ENCODE measurements at places on chromosomes 12 and 14. TPM values are rescaled to one million over a fixed set of nuclear protein-coding genes. Genes with fewer than 3 reads are reported as not detected.

Gene KCNK13
- polyA plus RNA-seq, result not detected

Gene NKX2-1
- polyA plus RNA-seq, result not detected

Gene CCDC38
- not detected for polyA plus RNA-seq

DNA sequence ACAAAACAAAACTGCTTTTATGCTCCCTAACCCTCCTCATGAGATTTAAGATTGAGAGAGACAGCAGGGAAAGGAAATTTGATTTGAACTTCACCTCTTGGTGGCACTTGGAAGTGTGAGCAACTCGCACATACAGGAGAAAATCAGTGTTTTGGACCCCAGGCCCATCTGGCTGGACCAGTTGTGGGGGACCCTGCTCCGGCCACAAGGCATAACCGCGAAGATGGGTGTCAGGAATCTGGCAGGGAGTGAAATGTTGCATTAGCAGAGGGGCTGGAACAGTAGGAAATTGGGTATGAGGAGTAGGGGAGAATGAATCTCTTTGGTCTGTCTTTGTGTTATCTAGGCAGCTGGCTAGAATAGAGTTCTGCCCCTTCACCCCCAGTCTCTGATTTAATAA is 1.2 kb downstream of the CIROP start:
- DNase-seq, result no peak
- H3K4me1 ChIP-seq, result no peaks in the 10 kb centered on the region
- peaks cover 3% of the 10 kb centered on the region for H3K36me3 ChIP-seq
- H3K4me3 ChIP-seq, result no peak overlapping the region
- no peak overlapping the region for H3K27ac ChIP-seq
- H3K27me3 ChIP-seq, result no peaks in the 10 kb centered on the region

DNA sequence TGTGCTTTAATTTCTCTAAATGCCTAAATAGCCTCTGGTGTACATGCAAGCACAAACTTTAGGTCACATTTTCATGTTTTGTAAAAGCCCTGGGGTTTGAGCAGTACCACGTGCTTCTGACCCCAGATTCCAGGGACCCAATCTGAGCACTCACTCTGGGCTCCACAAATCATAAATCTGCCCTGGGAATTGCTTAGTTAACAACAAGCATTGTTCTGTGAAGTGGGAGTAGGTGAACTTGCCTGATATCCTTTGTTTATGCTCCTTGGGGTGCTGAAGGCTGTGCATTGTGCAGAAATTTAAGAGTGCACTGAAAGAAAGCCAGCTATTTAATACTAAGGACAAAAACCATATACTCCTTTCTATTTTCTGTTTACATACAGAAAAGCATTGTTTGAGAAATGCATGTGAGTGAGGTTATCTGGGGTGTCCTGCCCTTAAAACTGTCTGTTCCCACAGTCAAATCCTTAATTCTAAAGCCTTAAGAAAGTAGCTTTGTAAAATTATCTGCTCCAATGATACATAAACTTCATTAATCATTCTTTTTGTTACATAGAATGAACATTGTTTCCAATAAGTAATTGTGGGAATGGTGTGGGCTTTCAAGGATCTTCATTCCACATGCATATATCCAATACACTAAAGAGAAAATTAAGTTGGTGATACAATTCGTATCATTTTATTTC is 258.6 kb upstream of the NPAS3 start:
- no peak overlapping the region for H3K4me3 ChIP-seq
- no peak overlapping the region for H3K27ac ChIP-seq
- no peaks in the 10 kb centered on the region for H3K4me1 ChIP-seq
- no peak for DNase-seq

Gene POTEG
- not detected for polyA plus RNA-seq

All from CD4-positive, CD25-positive, alpha-beta regulatory T cell (primary cell).